SK-N-MC (cell line): ENCODE measurements at places on chromosomes 4 and X.

- no peak for DNase-seq
Measured at GRCh38 chrX:69046996-69047490, 118.2 kb downstream of the PJA1 start.

DNA sequence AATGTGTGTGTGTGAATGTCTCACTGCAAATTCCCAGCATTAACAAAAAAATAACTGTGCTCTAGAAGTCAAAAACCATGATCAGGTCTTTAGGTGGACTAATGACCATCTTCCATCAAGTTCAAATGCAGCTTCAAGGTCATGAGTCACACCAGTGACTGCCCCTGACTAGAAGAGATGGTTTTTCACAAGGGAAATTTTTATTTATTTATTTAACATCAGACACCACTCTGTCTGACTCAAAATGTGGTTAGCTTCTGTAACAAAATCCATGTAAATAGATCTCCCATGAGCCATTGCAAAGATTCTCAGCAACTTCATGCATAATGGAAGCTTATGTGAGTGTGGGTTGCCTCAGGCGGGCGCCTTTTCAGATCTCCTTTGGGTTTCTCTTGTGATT is 219.2 kb downstream of the KIT start:
- no peak for DNase-seq

- no peak for DNase-seq
Measured at GRCh38 chrX:54043056-54043455, 1.2 kb downstream of the PHF8 start.

DNA sequence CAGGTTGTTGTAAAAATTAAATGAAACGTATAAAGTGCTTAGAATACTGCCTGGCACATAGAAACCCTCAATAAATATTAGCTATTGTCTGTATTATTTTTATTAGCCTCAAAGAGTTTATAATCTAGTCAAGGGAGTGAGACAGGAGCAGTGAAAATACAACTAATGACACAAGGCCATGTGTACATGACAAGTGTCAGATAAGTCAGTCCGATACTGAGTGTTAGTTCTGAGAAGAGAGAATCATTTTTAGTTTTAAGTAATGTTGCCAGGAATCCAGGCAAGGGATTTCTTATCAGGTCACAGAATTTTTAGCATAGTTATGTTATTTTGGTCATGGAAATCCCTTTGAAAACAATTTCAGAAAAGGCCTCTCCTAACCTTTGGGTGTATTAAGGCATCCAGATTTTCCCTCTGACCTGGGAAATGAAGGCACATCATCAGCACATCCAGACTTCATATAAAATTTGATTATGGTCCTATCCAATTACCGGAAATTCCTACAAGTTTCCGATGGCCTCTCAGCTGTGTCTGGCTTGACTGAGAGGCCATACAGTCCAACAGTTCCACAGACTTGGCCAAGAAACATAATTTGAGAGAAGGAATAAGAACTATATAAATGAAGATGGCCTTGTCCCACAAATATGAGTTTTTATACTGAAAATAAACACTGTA is 35.7 kb downstream of the PPARGC1A start:
- DNase-seq = no peak

GRCh38 chr4:67344594-67345380 is 200.5 kb downstream of the CENPC start:
- DNase-seq = no peak

GRCh38 chr4:304969-305680 is at the start of gene ZNF732:
TSS of gene ZNF732 (minus strand) at chr4:305474. CDS start at chr4:305310, 164 bp downstream.
- DNase-seq = no peak

- no peak for DNase-seq
Measured at GRCh38 chr4:126056116-126056650, 741.4 kb downstream of the FAT4 start.

GRCh38 chrX:38859602-38860001 is 58.3 kb downstream of the MID1IP1 start:
- DNase-seq = no peak

DNA sequence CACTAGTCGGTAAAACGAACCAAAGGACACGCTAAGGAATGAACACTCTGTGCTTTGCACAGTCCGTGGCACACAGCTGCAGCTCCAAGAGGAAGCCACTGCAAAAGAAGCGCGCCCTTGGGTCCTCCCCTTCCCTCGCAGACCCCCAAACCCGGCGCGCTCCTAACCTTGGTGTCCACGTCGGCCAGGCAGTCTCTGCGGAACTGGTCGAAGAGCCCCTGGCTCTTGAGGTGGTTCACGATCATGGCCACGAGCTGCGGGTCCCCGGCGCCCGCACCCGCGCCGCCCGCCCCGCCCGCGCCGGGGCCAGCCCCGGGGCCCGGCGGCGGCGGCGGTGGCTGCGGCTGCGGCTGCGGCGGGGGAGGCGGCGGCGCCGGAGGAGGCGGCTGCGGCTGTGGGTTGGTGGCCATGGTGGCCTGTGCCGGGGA is 333 bp downstream of the BOD1L1 start:
- no peak for DNase-seq

- no peak for DNase-seq
Measured at GRCh38 chr4:81839347-81840042, 367.8 kb upstream of the RASGEF1B start.

DNA sequence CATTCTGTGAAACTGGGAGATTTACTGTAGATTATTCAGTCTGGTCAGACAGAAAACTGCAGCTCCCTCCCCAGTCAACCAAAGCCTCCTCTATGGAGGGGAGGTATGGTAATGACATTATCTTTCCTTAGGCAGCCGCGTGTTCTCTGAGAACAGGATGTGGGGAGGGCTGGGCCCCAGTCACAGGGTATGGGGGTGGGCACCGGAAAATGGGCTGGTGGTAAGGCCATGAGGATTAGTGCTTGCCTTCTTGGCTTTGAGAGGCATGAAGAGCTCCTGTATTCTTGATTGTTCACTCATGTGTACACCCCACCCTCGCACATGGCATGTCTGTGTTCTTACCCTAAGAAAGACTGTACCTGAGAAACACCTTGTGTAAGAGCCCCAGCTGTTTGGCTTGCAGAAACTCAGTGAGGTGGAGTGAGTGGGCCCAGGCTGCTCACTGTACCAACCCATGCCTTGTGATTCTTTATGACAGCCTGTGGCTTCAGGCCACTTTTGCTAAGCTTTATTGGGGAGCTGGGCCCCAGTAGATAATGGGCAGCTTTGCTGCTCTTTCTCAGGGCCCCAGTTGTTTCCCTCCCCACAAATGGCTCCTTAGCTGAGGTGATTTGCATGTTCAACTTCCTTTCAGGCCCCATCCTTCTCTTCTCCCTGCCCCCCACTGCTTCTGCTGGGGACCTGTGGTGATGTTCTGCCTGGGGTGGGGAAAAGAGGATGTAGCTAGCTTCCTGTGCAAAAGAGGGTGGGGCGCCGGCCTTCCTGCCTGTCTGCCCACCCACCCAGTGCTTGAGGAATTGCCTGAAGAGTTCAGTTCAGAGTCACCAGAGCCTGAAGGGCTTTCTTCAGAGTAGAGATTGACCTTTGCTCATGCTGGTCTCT is 30.7 kb downstream of the MSN start:
- DNase-seq = peak; percentile 34

GRCh38 chr4:127250577-127250976 is 382.2 kb upstream of the INTU start:
- no peak for DNase-seq

GRCh38 chr4:2850966-2851798 is 7.5 kb downstream of the ADD1 start:
- DNase-seq = peak; percentile 24

DNA sequence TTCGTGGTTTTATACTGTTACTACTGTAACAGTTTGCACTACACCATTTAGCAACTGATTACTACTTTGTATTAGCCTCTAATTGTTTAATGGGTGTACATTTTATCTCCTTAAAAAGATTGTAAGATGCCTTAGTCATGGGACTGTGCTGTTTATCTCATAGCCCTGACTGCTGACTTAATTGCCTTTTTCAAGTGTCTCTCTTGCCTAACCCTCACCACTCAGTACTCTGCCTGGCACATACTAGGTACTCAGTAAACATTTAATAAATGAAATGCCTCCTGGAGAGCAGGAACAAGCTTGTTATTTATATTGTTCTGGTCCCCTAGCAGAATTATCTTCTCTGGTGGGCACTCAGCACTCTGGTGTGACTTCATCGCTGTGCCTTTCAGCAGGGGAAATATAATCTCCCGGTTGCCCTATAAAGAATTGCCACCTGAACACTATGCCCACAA is 1.7 kb upstream of the STIM2 start:
- no peak for DNase-seq

GRCh38 chr4:168846414-168846813 is 163.6 kb downstream of the CBR4 start:
- DNase-seq = no peak

DNA sequence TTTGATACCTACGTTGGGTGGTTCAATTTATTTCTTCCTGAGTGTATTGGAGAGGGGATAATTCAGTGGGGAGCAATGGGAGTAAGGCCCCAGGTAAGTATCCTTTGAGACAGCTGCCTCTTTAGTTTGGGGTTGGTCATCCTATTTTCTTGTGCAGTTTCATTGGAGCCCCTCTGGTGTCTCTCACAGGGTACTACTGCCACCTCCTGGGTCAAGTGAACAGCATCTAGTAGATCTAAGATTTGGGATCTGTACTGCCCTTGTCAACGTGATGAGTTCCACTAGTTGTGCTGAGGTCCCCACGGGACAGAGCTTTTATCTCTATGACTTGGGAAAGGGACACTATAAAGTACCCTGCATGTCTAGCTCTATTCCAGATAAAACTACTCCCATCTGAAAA is 80.6 kb downstream of the PBDC1 start:
- peak; percentile 2 for DNase-seq
